ENCODE measurements at places on chromosomes 2 and 18. TPM values are rescaled to one million over a fixed set of nuclear protein-coding genes. Genes with fewer than 3 reads are reported as not detected.

ZNF521 gene
- polyA plus RNA-seq = 0.79 TPM

SLC4A5 gene
- 0.28 TPM for polyA plus RNA-seq

ABCG5 gene
- polyA plus RNA-seq = not detected

IL1R2 gene
- polyA plus RNA-seq = 67.2 TPM

NYAP2 gene
- 0.09 TPM for polyA plus RNA-seq

MERTK gene
- polyA plus RNA-seq = 2.9 TPM

ALLC gene
- 0.04 TPM for polyA plus RNA-seq

LPIN1 gene
- polyA plus RNA-seq = 65.4 TPM

ITPRIPL1 gene
- polyA plus RNA-seq = 0.84 TPM

WNT10A gene
- polyA plus RNA-seq = 13.7 TPM

CPO gene
- polyA plus RNA-seq = 0.06 TPM

LYPD1 gene
- 0.56 TPM for polyA plus RNA-seq

IL37 gene
- 0.06 TPM for polyA plus RNA-seq

ZBTB14 gene
- 3.7 TPM for polyA plus RNA-seq

GNLY gene
- polyA plus RNA-seq = 1.2 TPM

SUMO1 gene
- polyA plus RNA-seq = 73.5 TPM

FAM110C gene
- 31.1 TPM for polyA plus RNA-seq

ANKRD30BL gene
- polyA plus RNA-seq = not detected

ANKRD30B gene
- polyA plus RNA-seq = not detected

CD8B2 gene
- 0.06 TPM for polyA plus RNA-seq

STON1 gene
- 3.8 TPM for polyA plus RNA-seq

ALPP gene
- not detected for polyA plus RNA-seq

TTC21B gene
- polyA plus RNA-seq = 3.0 TPM

LIMS3 gene
- polyA plus RNA-seq = 0.15 TPM

ASB18 gene
- polyA plus RNA-seq = not detected

B4GALT6 gene
- 1.2 TPM for polyA plus RNA-seq

PSD4 gene
- 32.6 TPM for polyA plus RNA-seq

CFAP210 gene
- polyA plus RNA-seq = 0.08 TPM

UPP2 gene
- polyA plus RNA-seq = not detected

FKBP7 gene
- 2.8 TPM for polyA plus RNA-seq

WDCP gene
- 1.2 TPM for polyA plus RNA-seq

LGALSL gene
- polyA plus RNA-seq = 21.4 TPM

GREB1L gene
- polyA plus RNA-seq = 0.16 TPM

Data from esophagus (tissue), 2 donors.